Cardiac fibroblast (primary cell): ENCODE measurements at places on chromosomes 5 and 9.

- DNase-seq = no peak
Measured at GRCh38 chr9:89993678-89994630, 389.1 kb downstream of the GADD45G start.

DNA sequence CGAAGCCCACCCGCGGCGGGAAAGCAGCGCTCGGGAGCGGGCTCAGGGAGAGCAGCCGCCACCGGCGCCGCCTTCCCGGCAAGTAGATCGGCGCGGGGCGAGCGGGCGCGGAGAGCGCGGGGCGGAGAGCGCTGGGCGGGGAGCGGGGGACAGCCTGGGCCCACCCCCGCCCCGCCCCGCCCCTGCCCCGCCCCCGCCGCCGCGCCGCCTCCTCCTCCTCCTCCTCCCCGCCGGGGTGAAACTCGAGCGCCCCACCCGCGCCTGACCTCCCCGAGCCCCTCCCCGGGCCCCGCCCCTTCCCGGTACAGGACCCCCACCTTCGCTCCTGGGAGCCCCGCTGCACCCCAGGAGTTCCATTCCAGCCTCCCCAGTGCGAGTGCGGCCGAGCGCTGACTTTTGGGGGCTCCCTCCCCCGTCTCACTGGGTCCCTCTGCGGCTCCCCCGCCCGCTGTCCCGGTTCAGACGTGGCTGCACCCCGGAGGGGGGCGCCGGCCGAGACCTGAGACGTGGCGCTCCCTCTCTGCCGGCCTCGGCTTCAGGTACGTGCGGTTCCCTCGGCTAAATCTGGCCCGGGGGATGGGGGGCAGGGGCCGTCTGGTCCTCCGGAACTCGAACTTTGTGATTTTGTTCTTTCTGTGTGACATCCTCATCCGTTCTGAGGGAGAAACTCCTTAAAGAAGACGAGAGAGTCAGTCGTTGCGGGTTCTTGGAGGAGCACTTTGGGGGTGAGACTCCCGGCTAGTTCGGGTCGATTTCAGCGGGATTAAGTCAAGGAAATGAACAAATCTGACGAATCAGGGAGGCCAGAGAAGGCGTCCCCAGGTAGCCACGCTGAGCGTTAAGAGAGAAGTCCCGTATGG lies at the start of gene SEMA5A:
Gene SEMA5A (minus strand): TSS at position 84 of the 860 bp plus-strand sequence. CDS start 166,129 bp downstream, outside the sequence.
- DNase-seq = peak; percentile 68

DNA sequence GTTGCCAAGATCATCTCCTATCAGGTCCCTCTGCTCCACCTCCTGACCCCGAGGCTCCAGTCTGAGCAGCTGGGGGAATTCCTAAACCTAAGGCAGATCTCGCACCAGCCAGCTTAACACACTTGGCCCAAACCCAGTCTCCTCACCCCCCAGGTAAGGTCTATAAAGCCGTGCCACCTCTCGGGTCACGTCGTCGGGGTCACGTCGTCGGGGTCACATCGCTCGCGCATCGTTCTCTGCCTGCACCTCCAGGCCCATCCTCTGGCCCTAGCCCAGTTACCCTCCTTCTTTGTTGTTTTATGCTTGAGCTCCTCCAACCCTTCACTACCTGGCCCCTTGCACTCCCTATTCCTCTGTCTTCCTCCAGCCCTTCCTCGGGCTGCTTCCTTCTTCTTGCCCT lies 77.2 kb downstream of the CTSL start:
- DNase-seq = no peak

GRCh38 chr5:18491349-18491748 lies 857.1 kb downstream of the TAF11L14 start:
- DNase-seq = no peak

DNA sequence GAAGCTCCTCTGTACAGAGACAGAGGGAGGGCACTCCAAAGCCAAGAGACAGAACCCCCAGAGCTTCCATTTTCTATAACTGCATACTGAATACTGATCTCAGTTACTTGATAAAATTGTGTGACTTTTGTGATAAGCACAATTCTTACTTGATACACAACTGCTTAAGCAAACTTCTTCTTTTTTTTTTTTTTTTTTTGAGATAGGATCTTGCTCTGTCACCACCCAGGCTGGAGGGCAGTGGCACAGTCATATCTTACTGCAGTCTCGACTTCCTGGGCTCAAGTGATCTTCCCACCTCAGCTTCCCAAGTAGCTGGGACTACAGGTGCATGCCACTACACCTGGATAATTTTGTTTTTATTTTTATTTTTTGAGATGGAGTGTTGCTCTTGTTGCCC lies 252.1 kb upstream of the ZNF608 start:
- no peak for DNase-seq

DNA sequence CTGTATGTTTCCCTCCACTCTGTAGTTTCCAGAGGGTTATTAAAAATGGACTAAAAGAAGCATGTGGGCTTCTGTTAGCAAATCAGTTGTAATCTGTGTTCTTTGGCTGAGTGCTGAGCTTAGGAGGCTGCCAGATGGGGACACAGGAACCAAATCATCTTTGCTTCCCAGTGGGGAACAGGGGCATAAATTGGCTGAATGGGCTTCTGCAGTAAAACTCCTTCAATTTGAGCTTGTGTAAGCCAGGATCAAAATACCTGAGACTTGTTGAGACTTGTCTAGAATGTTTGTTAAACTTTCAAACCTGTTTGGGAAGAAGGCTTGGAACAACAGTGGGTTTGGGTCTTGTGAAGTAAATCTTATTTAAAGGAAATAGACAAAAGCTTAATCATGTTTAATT lies 32.2 kb upstream of the TNFAIP8 start:
- peak; percentile 54 for DNase-seq

- DNase-seq = no peak
Measured at GRCh38 chr9:32906213-32906612, 95.2 kb downstream of the APTX start.

DNA sequence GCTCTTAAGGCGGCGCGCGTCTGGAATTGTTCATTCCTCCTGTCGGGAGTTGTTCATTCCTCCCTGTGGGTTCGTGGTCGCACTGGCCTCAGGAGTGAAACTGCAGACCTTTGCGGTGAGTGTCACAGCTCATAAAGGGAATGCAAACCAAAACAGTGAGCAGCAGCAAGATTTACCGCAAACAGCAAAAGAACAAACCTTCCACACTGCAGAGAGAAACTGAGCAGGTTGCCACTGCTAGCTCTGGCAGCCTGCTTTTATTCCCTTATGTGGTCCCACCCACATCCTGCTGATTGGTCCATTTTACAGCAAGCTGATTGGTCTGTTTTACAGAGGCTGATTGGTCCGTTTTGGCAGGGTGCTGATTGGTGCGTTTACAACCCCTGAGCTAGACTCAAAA lies 1365.3 kb upstream of the WWC1 start:
- DNase-seq = no peak

DNA sequence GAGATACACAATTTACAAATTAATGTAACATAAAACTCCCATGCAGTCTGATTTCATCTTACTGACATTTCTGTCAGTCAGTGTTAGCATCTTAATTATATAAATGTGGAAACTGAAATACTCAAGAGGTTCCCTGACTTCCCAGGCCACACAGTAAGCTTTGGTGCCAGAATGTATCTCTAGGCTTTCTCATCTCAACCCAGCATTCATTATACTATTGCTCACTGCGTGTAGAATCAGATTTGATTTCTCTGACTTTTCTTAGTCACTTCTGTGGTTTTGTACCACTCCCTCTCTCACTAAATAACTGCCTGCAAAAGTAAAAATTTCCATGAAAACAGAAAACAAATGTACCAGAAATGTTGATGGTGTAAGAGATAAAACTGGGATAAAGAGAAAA lies 31.7 kb upstream of the CDKN2B start:
- peak; percentile 56 for DNase-seq
